ENCODE measurements at places on chromosomes 3 and 15.

GRCh38 chr15:65940618-65940909 is 71.3 kb downstream of the RAB11A start:
- DNase-seq = no peak

GRCh38 chr3:10570196-10570946 is 65.0 kb upstream of the ATP2B2 start:
- DNase-seq = no peak

DNA sequence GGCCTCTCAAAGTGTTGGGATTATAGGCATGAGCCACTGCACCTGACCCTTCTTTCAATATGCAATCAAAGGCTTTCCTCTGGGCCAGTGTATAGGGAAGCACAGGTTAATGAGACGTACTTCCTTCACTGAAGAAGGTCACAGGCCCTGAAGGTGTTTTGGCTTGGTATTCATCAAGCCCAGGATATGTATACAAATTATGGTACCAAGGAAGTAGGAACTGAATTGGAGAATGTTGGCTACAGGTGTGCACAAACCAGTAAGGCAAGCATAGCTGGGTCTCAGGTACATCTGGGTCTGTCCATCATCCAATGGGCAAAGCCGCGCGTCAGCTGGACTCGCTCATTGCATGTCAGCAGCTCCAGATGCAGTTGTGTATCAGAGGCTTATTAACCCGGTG is 237.9 kb downstream of the ADAMTS17 start:
- DNase-seq = no peak

- DNase-seq = no peak
Measured at GRCh38 chr15:58554758-58555157, 123.0 kb downstream of the LIPC start.

- DNase-seq = no peak
Measured at GRCh38 chr3:58719684-58720083, 53.1 kb upstream of the FAM3D start.

Measured in large intestine (tissue), 12 donors.